HCT116 (cell line): ENCODE measurements at places on chromosomes 7 and 10.

GRCh38 chr7:5360971-5361370 is 62.7 kb downstream of the TNRC18 start:
- DNase-seq, result no peak

GRCh38 chr7:158407581-158408317 is 179.9 kb downstream of the PTPRN2 start:
- DNase-seq, result peak; percentile 48

DNA sequence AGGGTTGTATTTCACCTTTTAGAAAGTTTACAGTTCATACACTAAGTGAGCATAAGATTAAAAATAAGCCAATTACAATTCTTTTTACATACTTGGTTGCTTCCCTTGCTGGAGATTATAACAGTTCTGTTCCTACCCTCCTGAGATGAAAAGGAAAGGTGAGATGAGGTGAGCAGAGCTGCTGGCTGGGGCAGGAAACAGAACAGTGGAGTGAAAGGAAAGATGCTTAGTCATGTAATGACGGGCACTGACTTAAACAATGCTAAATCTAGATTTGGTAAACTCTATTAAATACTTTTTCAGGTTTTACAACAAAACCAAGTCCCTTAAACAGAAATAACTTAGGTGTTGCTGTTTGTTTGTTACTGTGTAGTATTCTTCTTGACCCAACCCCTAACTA is 19.9 kb upstream of the ZEB1 start:
- DNase-seq, result no peak

- DNase-seq, result no peak
Observed at GRCh38 chr10:24541239-24541753, 182.4 kb downstream of the ARHGAP21 start.

- no peak for DNase-seq
Observed at GRCh38 chr7:30787486-30787885, 16.3 kb downstream of the MINDY4 start.

DNA sequence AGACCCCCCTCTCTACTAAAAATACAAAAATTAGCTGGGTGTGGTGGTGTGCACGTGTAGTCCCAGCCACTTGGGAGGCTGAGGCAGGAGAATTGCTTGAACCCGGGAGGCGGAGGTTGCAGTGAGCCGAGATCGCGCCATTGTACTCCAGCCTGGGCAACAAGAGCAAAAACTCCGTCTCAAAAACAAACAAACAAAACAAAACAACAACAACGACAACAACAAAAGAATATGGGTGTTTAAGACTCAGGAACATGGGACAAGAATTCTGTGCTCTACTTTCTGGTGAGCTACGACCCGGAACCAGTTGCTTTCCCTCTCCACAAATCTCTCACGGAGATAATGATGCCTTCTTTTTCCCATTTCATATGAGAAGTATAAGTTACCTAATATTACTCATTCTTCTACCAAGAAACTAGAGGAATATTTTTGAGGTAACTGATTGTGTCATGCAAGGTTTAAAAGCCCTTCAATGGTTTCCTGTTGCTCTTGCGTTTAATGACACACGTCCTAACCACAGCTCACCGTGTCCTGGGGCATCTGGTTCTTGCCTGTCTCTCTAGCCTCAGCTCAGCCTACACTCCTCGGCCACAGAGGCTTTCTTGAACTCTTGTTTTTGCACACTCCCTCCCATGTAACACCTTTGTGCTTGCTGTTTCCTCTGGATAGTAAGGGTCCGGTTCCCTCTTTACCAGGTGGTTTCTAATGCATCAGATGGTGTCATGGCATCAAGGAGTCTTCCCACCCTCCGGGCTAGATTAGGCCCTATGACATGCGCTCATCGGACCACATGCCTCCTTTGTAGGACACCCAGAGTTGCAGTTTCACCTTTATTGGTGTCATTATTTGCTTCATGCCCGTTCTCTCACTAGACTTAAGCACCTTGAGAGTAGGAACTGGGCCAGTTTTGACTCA is 67.5 kb downstream of the PFKFB3 start:
- no peak for DNase-seq

GRCh38 chr10:96719200-96719599 is 1.1 kb downstream of the PIK3AP1 start:
- no peak for DNase-seq

DNA sequence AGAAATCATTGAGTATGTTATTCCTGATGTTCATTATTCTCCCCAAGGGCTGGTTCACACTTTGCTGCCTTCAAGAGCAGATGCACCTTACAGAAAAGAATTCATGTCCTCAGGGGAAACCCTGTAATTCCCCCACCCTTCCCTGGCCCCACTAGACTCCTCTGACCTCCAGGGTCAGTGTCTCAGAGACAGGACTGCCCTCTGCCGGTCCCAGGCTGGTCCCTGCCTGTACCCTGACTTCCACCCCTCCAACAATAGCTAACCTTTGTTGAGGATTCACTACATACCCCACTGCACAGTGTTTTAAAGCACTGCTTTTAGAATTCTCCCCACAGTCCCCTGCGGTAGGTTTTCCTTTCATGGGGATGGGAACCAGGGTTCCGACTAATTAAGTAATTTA is 4.4 kb upstream of the SEPHS1 start:
- no peak for DNase-seq
